ENCODE measurements at places on chromosomes 6 and 20.

DNA sequence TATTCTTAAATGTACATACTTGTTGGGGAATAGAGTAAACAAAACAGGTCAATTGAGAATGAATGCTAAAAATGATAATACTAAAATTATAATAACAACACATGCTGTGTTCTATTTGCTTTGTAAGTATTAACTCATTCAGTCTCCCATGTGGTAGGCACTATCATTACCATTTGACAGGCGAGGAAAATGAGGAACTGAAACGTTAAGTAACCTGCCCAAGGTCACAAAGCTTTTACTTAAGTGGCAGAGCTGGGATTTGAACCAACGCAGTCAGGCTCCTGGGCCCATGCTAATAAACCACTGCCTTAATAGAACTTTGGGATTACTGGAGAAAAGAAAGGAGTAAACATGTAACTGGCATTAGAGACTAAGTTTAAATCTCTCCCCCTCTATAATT is 3.8 kb downstream of the NSFL1C start:
- DNase-seq = no peak

GRCh38 chr6:41161851-41162552 is 914 bp downstream of the TREM2 start:
- DNase-seq = no peak

DNA sequence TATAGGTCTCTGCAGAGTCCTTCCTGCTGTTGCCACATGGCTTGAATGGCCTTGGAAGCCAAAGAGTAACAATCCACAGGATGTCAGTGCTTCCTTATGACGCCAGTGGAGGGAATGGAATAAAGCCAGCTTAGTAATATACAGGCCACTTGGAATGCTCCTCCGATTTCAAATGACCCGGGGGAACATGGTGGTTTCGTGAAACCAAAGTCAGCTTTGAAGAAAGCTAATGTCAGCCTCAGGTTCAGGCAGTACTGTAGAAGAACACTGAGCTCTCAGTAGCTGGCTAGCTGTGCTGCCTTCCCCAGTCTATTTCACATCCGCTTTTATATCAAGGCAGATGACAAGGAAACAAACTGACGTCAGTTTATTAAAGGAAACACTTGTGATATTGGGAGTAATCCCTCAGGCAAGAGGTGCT is 189.1 kb downstream of the DTNBP1 start:
- no peak for DNase-seq

DNA sequence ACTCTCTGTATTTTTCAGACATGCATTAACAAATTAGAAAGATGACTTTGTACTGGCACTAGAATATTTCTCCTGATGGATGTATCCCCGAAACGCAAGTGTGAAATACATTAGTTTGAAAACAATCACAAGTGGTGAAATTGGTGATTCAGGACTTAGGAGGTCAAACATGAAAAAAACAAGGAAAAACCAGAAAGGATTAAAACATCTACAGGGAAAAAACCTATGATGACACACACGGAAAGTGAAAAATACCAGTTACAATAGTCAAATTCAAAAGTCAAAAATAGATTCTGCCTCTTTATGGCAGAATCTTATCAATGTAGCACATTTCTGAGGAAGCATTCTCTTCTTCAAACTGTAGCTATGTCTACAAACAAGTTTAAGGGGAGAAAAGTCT is 129.0 kb upstream of the SGK1 start:
- DNase-seq = no peak

- no peak for DNase-seq
These were observed 164.1 kb upstream of the PCSK2 start for GRCh38 chr20:17062712-17063111.

GRCh38 chr6:13005994-13006393 is 289.4 kb downstream of the PHACTR1 start:
- no peak for DNase-seq

- no peak for DNase-seq
These were observed 13.6 kb downstream of the FGD2 start for GRCh38 chr6:37019065-37019450.

DNA sequence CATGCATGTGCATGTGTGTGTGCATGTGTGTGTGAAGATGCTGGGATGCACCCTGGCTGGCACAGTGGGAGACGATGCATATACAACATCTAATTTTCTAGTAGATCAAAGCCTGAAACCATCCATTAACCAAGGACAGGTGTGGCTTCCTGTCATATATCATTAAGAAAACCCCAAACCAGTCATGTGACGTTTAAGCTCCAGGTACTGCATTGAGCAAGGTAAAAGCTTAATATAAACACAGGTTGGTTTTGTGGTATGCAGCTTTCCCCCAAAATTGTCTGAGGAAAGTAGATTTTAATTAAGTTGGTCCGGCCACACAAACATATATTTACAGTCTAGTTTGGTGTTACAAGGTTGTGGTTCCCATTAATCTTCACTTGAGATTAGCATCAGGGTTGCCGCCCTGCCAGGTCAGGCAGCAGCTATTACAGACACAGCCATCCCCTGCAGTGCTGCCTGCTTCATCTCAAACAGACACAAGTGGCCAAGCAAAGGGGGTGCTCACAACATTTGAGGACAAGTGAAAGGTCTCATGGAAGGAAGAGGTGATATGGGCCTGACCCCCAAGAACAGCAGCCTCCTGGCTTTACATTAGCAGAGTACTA is 48.6 kb upstream of the NAA20 start:
- no peak for DNase-seq

DNA sequence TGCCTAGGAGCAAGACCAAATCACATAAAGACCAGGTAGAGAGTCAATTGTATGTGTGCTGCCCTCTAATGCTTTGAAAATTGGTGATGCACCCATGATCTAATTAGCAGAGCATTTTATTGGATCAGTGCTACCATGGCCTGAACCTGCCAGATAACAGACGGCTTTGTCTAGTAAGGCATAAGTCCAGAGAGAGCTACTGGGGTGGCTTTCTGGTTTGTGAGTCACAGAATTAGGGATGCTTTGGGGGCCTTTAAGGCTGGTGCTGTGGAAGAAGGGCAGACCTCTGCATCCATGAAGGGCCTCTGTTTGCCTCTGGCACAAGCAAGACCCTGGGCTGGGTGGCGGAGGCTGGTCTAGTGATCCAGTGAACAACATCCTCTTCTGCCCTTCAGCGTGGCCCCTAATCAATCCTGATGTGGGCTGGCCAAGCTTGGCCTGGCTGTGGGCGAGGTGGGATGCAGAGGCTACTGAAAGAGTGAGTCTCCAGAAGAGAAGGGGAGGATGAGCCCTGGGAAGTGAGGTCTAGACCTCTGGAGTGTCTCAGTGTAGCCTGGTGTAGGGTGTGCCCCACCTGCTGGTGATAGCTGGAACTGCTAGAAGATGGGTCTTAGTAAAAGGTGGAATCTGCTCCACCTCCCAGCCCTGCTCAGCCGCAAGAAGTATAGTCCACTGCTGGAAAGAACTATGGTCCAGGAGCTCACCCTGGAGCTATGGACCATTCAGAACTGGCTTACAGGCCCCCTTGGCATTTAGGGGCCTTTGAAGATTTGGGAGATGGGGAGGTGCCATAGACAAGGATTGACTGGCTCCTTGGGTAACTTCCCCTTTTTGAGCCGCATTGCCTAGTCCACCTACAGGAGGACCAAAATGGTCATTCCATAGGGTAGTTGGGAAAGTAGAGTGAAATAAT is 36.7 kb upstream of the AAR2 start:
- DNase-seq = peak; percentile 63

- DNase-seq = no peak
These were observed 363.5 kb downstream of the SYNE1 start for GRCh38 chr6:152273638-152274037.

DNA sequence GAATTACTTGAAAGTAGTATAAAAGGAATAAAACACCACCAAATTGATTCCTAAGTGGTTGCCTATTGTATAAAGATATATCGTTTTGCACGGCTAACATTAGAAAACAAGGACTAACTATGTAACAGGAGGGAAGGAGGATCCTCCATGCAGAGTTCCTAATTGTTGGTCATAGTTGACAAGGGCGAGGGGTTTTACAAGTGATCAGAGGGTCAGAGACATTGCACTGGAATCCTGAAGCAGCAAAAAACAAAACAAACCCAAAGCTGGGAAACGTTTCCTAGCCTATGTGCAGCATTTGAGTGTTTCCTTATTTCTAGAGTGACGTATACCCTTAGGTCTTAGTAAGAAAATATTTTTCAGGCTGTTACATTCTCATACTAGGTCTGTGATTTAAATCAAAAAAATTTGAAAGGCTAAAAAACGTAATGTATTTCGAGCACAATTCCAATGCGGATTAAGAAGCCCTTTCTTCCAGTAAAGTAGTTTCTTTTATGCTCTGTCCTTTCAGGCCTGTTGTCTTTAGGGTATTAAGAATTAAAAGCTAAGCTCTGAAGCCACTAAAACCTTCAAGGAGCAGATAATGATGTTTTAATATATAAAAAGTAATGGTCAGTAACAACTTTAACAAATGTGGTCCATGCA is 373.8 kb upstream of the MMS22L start:
- DNase-seq = no peak

GRCh38 chr20:22333885-22334545 is 250.4 kb downstream of the FOXA2 start:
- no peak for DNase-seq

- no peak for DNase-seq
These were observed 42.2 kb downstream of the GFOD1 start for GRCh38 chr6:13445005-13445743.

DNA sequence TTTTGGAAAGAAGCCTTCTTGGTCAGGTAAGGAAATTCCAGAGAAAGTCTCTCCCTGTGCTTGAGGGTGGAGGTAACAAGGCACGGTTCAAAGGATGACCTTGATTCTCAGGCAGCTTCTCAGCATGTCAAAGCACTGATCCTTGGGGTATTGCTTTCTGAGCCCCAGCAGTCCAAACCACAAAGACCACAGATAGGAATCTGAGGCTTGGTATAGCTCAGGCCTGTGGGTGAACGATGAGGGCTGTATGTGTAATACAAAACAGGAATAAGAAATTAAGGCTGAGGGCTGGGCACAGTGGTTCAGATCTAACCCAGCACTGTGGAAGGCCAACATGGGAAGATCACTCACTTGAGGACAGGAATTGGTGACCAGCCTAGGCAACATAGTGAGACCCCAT is 70.2 kb upstream of the SLC22A1 start:
- DNase-seq = no peak

DNA sequence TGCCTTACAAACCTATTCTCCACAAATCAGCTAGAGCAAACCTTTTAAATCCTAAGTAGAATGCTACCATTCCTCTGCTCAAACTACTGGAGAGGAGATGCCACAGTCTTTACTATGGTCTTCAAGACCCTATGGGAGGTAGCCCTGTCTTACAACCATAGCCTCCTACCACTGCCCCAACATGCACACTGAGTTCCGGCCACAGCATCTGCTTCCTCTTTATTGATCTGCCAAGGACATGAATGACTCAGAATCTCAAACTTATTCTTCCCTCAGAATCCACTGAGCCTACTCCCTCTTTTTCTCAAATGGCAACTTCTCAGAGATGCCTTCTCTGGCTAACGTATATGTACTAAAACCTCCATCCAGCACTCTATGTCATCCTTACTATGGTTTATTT is 12.2 kb upstream of the ANKEF1 start:
- DNase-seq = no peak

DNA sequence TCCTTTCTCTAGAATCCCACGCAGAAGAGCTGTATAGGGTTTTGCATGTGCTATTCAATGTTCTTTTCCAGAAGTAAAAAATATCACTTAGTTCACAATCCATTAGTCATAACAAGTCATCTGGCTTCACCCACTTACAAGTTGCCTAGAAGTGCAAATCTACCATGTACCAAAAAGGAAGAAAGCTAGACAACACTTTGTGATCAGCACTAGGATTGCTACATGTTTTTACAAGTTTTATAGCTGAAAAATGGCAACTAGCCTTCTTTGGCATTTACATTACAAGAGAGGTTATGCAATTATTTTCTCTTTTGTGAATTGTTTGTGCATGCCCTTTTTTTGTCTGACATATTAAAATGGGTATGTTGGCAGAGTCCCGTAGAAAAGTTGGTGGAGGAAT is 85.6 kb upstream of the PTPRK start:
- DNase-seq = no peak

- DNase-seq = no peak
These were observed 12.2 kb downstream of the RAET1G start for GRCh38 chr6:149910721-149911151.

- no peak for DNase-seq
These were observed 13.1 kb downstream of the PRDM1 start for GRCh38 chr6:106099235-106099537.

GRCh38 chr6:165820934-165821333 is 157.9 kb upstream of the PDE10A start:
- no peak for DNase-seq

- DNase-seq = no peak
These were observed 25.9 kb upstream of the TFAP2B start for GRCh38 chr6:50792771-50793170.

GRCh38 chr6:105893741-105894140 is 192.4 kb upstream of the PRDM1 start:
- DNase-seq = no peak

DNA sequence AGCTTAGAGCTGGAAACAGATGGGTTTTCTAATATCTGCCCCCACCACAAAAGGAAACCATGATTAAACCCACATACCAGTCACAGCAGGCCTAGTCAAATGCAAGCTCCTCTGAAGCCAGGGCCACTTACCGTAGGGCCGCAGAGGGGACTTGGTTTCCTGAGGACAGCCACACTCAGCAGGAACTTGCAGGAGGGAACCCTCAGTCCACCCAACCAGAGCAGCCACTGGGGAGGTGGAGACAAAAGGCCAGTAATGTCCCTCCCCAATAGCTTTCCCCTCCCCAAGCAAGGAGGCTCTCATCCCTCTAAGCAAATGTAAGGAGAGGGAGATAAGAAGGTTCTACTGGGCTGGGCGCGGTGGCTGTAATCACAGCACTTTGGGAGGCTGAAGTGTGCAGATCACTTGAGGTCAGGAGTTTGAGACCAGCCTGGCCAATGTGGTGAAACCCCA is 384.4 kb upstream of the JARID2 start:
- no peak for DNase-seq

DNA sequence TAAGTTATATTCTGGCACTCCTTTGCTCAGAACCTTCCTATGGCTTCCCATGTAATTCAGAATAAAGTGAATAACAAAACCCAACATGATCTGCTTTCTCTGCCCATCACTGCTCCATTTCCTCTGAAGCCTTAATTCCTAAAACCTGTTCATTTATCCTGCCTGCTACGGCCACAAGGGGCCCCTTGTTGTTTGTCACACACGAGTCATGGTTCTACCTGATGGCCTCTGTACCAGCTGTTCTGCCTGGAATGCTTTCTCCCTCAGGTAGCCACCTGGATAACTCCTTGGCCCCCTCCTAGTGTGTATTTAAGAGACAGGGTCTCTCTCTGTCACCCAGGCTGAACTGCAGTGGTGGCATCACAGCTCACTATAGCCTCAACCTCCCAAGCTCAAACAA is 26.8 kb downstream of the ERGIC3 start:
- no peak for DNase-seq

DNA sequence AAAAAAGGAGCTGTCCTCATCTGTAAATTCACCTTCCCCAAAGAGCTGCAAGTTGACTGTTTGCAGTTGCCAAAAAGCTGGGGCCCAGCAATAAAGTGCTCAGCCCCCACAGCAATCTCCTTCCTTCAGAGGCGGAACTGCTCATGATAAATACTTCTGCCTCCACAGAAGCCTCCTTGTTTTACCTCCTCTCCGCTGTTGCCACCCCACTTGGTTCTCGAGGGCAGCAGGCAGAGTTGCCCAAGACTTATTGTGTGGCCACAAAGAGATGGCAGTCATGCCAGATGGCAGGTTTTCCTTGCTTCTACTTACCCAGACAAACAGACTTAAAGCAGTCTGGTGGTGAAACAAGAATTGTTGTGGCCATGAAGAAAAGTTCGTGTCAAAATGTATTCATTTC is 66.3 kb downstream of the SLX4IP start:
- no peak for DNase-seq

GRCh38 chr6:45650524-45651135 is 272.9 kb upstream of the SUPT3H start:
- DNase-seq = no peak

- DNase-seq = no peak
These were observed 38.4 kb downstream of the HS3ST5 start for GRCh38 chr6:114304304-114304887.

Measured in effector CD4-positive, alpha-beta T cell (primary cell).